ENCODE measurements at places on chromosomes 5 and 9. TPM values are rescaled to one million over a fixed set of nuclear protein-coding genes. Genes with fewer than 3 reads are reported as not detected.

- no peak for DNase-seq
These were observed 7.0 kb downstream of the SQSTM1 start for GRCh38 chr5:179827680-179828079.

GRCh38 chr5:34499001-34499734 is 157.0 kb upstream of the RAI14 start:
- DNase-seq = peak; percentile 63

CBY3 gene
- total RNA-seq = 0.18 TPM

- peak; percentile 19 for DNase-seq
These were observed 14.4 kb upstream of the CDC20B start for GRCh38 chr5:55187370-55187769.

SPRY4 gene
- 10.0 TPM for total RNA-seq

GRCh38 chr5:127906562-127907204 is 176.9 kb upstream of the SLC12A2 start:
- no peak for DNase-seq

- DNase-seq = no peak
These were observed 159.2 kb upstream of the RAI14 start for GRCh38 chr5:34496701-34497469.

DNA sequence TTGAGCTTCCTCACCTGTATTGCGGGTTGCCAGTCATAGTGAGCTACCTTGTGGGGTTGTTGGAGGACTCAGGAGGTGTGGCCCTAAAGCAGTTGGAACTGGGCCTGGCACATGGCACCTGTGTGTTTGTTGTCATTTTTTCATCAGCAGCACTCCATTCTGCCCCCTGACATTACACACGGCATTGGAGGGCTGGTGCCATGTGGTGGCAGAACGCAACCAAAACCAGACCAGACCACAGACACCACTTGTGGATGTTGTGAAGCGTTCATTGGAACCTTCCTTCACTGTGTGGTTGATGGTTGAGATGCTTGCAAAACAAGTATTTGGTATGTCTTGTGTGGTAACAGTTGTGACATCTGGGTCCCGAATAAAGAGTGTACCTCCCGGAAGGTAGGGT is 113.2 kb upstream of the ERCC6L2 start:
- no peak for DNase-seq

PCDHB11 gene
- total RNA-seq = 8.6 TPM

DNA sequence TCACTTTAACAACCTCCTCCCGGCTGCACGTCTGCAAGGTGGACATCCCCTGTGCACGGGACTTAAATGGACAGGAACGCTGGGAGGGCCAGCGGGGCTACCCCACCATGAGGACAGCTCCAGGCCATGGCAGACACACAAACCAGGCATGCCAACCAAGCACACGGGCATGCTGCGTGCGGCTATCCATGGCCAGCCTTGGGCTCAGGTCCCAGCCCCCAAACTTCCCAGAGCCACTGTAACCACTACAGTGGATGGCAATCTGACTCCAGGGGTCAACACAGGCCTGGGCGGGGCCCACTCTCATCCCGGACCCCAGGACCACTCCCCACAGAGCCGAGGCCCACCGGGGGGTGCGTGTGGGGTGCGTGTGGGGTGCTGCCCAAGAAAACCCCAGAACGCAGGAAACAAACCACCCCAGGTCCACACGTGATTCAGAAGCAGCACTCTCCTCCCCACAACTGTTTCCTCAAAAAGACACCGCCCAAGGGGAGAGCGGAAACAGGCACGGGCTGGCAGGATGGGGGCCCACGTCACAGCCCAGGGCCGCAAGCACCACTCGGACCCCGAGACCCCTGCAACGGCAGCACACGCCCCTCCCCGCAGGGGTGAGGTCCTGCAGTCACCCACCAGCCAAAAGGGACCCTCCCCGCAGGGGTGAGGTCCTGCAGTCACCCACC is 7.4 kb downstream of the SLC12A7 start:
- DNase-seq = no peak

GRCh38 chr5:142012186-142012785 is 541 bp downstream of the GNPDA1 start:
- peak; percentile 56 for DNase-seq

- DNase-seq = no peak
These were observed 189.4 kb downstream of the IRX2 start for GRCh38 chr5:2562036-2562435.

DNA sequence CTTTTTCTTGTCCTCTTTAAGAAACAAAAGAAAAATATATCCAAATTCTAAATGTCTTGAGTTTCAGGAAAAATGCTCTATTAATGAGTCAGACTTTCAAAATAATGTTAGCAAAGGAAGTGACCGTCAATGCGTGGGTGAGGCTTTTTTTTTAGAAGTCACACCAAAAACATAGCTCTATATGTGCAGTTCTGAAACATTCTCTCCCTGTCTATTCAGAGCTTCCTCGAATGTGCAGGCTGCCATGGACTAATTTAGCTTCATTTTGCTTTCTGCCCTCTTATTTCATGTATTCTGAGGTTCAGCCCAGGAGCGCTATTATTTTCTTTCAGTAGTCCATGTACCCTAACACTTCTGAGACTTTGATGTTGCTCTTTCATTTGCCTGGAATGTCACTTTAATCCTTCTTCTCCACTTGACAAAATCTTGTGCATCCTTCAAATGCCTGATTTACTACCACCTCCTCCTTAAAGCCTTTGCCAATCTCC is 72.5 kb upstream of the RASA1 start:
- peak; percentile 84 for DNase-seq

DNA sequence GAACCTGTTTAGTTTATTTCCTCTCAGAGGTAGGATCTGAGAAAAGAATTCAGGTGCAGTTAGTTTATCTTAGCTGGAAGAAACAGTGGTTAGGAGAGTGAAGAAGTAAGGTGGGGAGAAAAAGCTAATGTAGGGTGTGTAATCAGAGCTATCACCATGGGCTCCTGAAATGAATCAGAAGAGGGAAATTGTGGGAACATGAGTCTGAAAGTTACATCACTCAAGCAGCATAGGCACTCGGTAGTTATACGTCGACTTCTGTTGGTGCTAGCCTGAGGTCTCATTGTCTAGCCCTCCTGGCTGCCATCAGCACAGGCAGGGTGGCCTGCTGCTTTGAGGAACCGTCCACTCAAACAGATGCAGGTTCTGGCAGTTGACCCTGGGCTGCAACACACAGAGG is 56.7 kb upstream of the NPR3 start:
- DNase-seq = no peak

DNA sequence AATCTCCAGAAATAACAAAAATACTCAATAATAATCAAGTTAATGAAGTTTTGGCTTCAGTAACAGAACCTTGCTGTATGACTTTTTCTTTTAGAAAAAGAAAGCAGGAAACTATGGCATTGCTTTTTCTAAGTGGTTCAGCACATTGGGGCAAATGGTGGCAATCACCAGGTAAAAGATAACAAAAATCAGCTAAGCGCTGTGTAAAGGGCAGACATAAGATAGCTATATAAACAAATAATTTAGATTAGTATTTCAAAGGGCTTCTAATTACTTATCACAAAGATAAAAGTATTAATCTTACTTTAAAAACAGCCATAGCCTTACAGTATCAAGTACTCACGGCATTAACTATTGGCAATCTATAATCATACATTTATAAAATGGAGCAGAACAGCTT is 10.0 kb downstream of the TMEM161B start:
- no peak for DNase-seq

- no peak for DNase-seq
These were observed 34.2 kb downstream of the IL31RA start for GRCh38 chr5:55885359-55885758.

DNA sequence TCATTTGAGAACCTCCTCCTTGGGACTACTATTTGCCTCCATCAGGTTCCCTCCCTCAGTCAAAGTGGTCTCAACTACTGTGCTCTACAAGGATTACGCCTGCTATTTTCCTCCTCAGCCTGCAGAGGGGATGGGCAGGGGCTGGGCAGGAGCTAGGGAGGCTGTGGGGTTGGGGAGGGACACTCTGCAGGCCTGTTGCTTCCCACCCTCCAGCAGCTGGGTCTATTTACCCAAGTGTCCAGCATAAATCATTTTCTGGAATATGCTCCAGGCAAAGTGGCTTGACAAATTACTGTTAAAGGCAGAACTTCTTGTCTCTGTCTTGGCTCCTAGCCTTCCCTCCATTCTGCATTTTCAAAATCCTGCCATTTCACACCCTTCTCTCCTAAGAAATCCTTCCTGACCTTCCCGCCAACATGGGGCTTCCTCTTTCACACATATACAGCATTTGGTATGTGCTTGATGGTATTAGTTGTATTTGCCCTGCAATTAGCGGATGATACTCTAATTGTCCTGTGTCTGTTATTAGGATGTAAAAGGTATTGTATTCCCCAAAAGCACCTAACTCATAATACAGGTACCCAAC is 106.7 kb downstream of the EFNA5 start:
- no peak for DNase-seq

SH2D3C gene
- total RNA-seq = 3.5 TPM

SKP1 gene
- total RNA-seq = 301 TPM

DNA sequence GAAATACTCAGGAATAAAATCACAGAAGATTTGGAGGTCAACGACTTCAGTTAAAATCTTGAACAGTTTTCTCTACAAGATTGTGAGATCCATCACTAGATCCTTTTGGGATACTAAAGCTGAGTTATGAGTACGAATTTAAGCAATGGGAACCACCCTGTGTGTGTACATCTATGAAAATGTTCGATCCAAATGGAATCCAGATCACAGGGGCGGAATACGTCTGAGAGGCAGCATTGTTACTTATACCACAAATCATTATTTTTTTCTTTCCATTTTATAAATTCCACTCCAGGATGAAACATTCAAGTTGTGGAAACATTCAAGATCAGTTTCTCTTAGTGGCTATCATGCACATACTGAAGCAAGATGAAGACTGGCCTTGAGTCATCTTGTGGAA is 239.3 kb upstream of the PAPPA start:
- DNase-seq = no peak

FGF10 gene
- 60.0 TPM for total RNA-seq

- DNase-seq = peak; percentile 23
These were observed 681 bp downstream of the PPWD1 start for GRCh38 chr5:65563777-65564176.

DNA sequence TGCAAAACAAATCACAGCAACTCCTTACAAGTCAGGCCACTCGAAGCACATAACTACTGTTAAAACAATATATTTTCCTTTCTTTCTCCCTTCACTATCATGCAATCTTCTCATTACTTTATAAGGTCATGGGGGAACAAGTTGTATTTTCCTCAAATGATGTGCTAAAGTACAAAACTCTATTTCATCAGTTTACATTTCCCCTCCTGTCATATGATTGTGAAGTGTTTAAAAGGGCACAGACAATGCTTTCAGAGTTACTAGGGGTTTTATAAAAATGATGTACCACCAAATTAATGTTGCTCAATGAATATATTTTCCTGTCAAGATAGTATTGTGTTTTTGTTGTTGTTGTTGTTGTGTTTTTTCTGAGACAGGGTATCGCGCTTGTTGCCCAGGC is 34.1 kb downstream of the MAPKAP1 start:
- DNase-seq = no peak

TNFSF15 gene
- total RNA-seq = not detected

- no peak for DNase-seq
These were observed 51.6 kb upstream of the ELL2 start for GRCh38 chr5:96013254-96013653.

SPATA31A3 gene
- not detected for total RNA-seq

- no peak for DNase-seq
These were observed 810.3 kb downstream of the BRINP1 start for GRCh38 chr9:118558891-118559290.

GRXCR2 gene
- not detected for total RNA-seq

- no peak for DNase-seq
These were observed 111.2 kb downstream of the ZNF354C start for GRCh38 chr5:179171251-179171815.

BRINP1 gene
- 8.2 TPM for total RNA-seq

FOXD4 gene
- total RNA-seq = 1.5 TPM

- no peak for DNase-seq
These were observed 98.4 kb upstream of the ERCC6L2 start for GRCh38 chr9:95777136-95777535.

PAXX gene
- 94.6 TPM for total RNA-seq

DNA sequence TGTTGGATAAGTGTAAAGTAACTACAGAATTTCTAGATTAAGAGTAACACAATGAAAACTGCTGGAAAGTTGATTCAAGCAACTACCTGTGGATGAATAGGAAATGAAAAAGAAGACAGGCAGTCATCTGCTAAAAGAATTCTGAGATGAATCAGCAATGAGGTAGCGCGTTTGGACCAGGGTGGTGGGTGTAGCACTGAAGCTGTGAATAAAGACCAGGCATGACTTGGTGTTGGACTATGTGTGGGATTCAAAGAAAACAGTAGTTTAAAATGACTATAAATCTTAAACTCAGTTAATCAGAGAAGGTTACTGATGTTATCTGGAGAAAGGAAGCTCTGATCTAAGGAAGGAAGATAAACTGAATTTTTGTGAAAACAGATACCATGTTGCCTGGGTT is 159.8 kb downstream of the FBN2 start:
- no peak for DNase-seq

OR1L6 gene
- not detected for total RNA-seq

GRCh38 chr5:32365623-32366022 is 52.9 kb upstream of the MTMR12 start:
- no peak for DNase-seq

GRCh38 chr9:34591248-34591916 is 1.9 kb upstream of the CNTFR start:
- peak; percentile 85 for DNase-seq

DNA sequence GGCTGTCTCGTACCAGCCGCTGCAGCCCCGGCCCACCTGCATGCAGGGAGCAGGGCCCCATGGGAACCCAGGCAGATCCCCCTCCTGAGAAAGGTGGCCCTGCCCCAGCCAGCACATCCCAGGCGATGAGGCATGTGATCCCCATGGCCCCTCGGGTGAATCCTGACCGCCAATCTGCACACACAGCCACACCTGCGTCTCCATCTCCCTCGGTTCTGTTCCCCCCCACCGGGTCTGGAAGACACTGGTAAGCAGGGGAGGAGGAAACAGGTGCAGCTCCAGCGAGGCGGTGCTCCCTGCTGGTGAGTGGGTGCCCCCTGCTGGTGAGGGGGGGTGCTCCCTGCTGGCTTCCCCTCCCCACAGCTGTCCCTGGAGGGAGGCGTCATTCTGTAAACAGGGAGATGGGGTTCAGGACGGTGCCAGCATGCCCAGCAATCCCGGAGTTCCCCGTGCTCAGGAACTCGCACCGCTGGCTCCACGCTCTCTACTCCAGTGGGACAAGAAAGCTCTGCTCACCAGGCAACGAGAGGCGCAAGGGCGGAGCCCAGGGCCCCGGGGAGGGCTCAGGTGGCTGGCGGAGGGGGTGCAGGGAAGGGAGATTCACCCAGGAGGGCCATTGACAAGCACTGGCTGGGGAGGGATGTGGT is 28.4 kb upstream of the SLC12A7 start:
- DNase-seq = peak; percentile 68

- peak; percentile 56 for DNase-seq
These were observed 32.5 kb downstream of the TENT4A start for GRCh38 chr5:6745706-6746222.

GRCh38 chr5:61649231-61649630 is 317.2 kb downstream of the ZSWIM6 start:
- no peak for DNase-seq

GRCh38 chr9:20593537-20593936 is 28.8 kb downstream of the MLLT3 start:
- DNase-seq = peak; percentile 69

AHRR gene
- total RNA-seq = 1.2 TPM

Data from cardiac muscle cell (in vitro differentiated cells and primary cell).